Stimulated activated naive CD8-positive, alpha-beta T cell treated with anti-CD3 and anti-CD28 coated beads, Interleukin-15, Interleukin-2, amounts not matched to agents 100 U/mL and 50 U/mL, for 24 hours (primary cell): ENCODE measurements at places on chromosomes 11 and 22.

DNA sequence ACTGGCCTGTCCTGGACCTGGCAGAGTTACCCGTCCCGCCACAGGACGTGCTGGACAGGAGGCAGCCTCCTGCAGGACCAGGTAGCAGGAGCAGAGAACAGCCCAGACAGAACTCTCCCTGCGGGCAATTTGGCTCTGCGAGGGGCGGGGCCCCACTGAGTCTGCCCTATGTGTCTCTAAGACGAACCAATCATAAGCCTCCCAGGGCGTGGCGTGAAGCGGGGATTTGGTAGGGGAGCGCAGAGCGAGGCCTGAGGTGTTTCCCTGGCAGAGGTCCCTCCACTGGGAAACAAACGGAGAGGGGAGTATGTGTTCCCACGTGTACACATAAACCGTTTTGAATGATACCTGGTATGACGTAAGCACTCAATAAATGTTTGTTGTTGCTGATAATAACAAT lies 7.4 kb downstream of the CD82 start:
- DNase-seq: peak; percentile 64

DNA sequence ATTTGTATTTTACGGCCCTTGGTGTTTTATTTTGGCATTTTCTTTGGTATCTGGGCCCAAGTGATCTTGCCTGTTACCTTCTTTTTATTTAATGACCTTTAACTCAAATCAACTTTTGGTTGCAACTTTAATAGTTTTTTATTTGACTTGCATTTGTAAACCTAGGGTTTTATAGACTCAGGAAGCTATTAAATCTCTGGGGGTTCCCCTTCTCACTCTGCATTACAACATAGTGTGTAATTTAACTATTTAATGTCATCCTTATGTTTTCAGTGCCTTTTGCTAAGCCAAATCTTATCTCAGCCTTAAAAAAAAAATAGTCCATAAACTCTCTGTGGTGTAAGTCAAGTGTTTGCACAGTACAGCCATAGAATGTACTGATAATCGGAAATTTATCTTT lies 3.4 kb downstream of the FJX1 start:
- DNase-seq: no peak

GRCh38 chr11:80155412-80156017 lies 714.7 kb upstream of the TENM4 start:
- no peak for DNase-seq

DNA sequence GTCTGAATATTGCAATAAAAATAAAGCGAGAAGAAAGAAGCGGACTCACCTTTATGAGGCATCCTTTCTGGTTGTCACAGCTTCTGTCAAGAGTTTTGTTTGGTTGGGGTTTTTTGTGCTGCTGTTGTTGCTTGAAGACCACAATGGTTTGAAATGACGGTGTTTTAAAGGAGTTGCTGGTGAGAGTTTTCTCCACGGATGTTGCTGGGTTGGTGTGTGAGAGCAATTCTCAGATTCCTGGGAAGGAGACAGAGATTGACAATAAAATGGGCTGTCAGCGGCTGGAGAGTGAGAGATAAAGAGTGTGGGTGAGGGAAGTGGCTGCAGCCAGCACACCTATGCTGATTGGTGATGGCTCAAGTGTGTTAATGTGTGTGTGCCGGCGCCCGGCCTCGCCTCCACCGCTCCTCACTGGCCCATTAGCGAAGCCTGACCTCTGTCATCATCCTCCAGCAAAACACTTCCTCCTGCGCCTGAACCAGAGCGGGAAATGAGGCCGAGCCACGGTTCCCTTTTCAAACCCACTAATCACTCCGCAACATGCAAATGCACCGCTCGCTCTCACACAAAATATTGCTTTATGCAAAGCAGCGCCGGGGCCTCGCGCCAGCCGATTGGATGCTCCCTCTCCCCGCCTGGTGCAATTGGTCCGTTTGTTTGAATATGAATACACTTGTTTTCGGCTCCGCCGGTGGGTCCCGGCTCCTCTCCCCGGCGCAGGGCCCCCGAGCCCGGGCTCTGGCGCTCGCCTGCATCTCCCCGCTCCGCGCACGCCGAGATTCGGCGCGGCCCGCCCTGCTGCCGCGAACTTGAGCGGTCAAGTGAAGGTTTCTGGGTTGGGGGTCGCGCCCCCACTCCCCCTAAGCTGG lies at the start of gene PAX6:
PAX6 (minus strand) TSS at position 544 of the 869 bp plus-strand sequence. CDS start 4,911 bp downstream, outside the sequence.
- DNase-seq: peak; percentile 52

DNA sequence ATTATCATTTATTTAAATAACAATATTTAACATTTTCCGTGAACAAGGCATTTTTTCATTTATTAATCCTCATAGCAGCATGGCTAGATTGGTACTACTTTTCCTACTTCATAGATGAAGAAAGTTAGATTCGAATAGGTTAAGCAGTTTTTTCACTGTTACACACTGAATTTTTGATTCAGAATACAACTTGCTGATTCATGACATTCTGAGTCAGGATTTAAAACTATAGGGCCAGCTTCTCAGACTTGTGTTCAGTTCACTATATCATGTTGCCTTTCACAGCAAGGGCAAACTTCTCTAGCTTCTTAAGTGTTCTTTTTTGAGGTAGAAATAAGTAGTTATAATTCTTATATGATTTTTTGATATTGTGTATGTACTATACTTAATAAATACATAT lies 31.5 kb downstream of the CYP2R1 start:
- no peak for DNase-seq

- DNase-seq: no peak
These were observed 13.1 kb downstream of the OR52A5 start for GRCh38 chr11:5124891-5125620.

- no peak for DNase-seq
These were observed 49.3 kb downstream of the SCUBE1 start for GRCh38 chr22:43293655-43294392.

- no peak for DNase-seq
These were observed 6.6 kb downstream of the MPPED2 start for GRCh38 chr11:30579415-30580175.

DNA sequence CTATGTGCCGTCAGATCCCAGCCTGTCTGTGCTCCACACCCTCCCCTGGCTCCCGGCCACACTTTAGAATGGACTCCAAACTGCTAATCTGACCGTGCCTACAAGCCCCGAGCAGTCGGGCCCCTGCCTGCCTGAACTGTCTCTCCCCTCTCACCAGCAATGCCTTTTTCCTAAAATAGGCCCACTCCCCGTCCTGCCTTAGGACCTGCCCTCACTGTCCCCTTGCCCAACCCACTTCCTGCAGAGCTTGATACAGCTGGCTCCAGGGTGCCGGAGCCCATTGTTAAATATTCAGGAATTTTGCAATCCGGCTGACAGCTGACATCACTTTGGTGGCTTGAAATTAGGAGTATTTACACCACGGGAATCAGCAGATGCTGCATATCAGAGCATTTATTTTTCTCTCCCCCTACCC lies 21.4 kb downstream of the MN1 start:
- DNase-seq: no peak

GRCh38 chr22:28231441-28231840 lies 312.4 kb upstream of the PITPNB start:
- DNase-seq: no peak

- peak; percentile 90 for DNase-seq
These were observed 16.6 kb upstream of the ARHGAP8 start for GRCh38 chr22:44735518-44736428.

GRCh38 chr11:113263458-113264259 lies 50.7 kb upstream of the TTC12 start:
- DNase-seq: no peak

DNA sequence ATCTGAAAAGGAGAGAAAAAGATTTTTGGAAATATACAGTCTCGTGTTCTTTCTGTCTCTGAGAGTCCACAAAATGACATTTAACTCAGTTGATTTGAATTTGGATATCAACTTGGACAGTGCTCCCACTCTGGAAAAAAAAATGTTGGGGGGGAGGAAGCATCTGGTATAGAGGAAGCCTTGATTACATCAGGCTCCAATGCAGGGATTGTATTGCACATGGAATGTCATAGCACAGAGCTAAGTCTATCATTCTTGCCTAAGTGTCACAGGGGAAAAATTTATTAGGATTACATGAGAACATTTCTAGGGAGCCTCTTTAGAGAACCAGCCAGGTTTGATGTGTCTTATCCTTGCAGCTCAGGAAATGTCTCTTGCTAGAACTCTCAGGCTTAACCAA lies 23.0 kb downstream of the MS4A6A start:
- no peak for DNase-seq

DNA sequence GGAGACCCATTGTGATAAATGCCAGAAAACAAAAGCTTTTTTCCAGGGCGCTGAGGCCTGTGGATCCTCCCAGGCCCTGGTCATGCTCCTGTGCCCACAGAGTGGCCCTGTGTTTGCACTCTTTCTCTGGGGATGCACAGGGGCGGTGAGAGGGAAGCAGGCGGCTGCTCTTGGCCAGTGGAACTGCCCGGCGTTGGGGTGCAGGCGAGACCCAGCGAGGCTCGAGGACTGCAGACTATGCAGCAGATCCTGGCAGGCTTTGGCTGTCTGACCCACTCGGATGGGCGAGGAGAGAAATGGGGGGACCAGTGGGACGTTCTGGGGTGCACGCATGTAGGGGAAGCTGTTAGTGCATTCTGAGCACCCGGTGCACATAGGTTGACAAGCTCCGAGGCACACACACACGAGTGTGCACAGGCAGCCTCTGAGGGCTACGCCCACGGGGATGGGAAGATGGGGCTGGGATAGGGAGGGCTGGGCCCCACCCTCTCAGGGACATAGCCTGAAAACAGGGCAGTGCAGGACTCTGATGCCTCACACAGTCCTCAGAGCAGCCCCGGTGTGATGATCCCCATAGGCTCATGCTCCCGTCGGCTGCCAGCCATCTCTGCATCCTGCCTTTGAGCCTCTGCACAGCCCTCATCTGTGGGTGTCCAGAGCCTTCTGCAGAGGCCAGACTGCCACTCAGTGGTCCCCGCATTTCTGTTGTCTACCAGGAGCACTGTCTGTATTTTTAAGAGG lies 1233.5 kb downstream of the BRD1 start:
- DNase-seq: no peak

DNA sequence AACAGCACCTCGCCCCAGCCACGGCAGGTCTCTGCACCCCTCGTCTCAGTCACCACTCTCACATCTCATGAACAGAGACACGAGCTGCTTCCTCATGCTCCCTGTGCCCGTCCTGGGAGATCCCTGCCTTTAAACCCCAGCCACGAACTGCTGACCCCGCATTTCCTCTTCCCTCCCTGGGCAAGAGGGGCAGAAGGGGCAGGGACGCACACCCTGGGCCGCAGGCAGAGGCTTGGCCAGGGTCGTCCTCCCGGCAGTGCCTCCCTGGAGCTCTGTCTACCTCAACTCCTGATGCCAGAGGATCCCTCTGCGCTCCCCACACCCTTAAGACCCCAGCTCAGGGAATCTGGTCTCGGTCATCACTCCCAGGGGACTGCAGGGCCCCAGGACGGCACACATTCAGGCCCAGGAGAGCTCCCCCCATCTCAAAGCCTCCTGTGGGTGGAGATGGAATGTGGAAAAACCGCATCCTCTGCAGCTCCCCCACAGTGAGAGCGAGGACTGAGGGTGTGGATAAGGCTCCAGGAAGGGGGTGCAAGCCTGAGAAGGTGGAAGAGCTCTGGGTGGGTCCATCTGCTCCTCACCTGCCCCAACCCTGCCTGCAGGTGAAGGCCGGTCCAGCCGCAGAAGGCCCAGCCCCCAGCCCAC lies 1.2 kb downstream of the BID start:
- no peak for DNase-seq

GRCh38 chr11:69864686-69865661 lies 45.8 kb upstream of the FGF3 start:
- no peak for DNase-seq

- no peak for DNase-seq
These were observed 13.9 kb upstream of the COMT start for GRCh38 chr22:19927696-19928095.
